Spleen (tissue), 13 donors: ENCODE measurements at places on chromosomes 13 and 19. TPM values are rescaled to one million over a fixed set of nuclear protein-coding genes. Genes with fewer than 3 reads are reported as not detected.
A peak's percentile ranks its signal among the peaks of the same experiment; 100 is the strongest.

DNA sequence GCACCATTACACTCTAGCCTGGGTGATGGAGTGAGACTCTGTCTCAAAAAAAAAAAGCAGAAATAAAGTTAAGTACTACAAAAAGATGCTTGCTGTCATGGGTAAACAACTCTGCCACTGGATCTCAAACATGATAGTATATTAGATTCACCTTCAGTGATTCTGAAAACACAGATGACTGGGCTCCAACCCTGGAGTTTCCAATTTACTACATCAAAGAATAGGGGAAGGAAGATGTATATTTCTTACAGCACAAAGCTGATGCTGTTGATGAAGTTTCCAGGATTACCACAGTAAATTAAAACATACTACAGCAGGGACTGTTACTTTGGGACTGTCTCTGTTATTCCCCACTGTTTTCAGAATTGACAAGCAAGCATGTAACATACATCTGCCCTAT, 5.2 kb downstream of the ZNF561 start:
- H3K36me3 ChIP-seq, result peaks cover 36% of the 10 kb centered on the region
- H3K27me3 ChIP-seq, result no peaks in the 10 kb centered on the region
- DNase-seq, result no peak
- H3K4me1 ChIP-seq, result peaks cover 12% of the 10 kb centered on the region

GRCh38 chr13:23578411-23579071, 8.3 kb downstream of the TNFRSF19 start:
- peaks cover 6% of the 10 kb centered on the region for H3K27me3 ChIP-seq
- no peaks in the 10 kb centered on the region for H3K36me3 ChIP-seq
- H3K4me1 ChIP-seq, result peaks cover 13% of the 10 kb centered on the region
- H3K27ac ChIP-seq, result peak overlapping the region; percentile 80

DNA sequence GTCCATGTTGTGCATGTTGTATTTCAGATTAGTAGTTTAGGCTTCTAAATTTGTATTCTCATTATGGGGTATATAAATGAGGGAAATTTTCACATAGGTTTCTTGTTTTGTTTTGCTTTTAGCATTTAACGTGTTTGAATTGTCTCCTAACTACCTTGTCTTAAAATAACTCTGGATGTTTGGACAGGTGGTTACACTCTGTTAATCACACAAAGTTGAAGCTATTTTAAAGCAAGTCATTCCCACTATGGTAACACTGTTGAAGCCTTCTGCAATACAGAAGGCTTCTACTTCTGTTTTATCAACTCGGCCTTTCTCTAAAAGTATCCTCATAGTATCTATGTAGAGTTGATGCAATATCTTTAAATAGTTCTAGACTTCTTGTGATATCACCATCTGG, 245.3 kb upstream of the HTR2A start:
- H3K27ac ChIP-seq, result no peak overlapping the region
- no peak for DNase-seq
- H3K27me3 ChIP-seq, result no peaks in the 10 kb centered on the region
- H3K4me1 ChIP-seq, result no peaks in the 10 kb centered on the region
- no peaks in the 10 kb centered on the region for H3K36me3 ChIP-seq
- H3K4me3 ChIP-seq, result no peak overlapping the region

GRCh38 chr19:45471931-45472562, 4.3 kb downstream of the FOSB start:
- H3K27me3 ChIP-seq, result peaks cover 29% of the 10 kb centered on the region
- no peak overlapping the region for H3K27ac ChIP-seq
- no peaks in the 10 kb centered on the region for H3K36me3 ChIP-seq
- peaks cover 49% of the 10 kb centered on the region for H3K4me1 ChIP-seq

DNA sequence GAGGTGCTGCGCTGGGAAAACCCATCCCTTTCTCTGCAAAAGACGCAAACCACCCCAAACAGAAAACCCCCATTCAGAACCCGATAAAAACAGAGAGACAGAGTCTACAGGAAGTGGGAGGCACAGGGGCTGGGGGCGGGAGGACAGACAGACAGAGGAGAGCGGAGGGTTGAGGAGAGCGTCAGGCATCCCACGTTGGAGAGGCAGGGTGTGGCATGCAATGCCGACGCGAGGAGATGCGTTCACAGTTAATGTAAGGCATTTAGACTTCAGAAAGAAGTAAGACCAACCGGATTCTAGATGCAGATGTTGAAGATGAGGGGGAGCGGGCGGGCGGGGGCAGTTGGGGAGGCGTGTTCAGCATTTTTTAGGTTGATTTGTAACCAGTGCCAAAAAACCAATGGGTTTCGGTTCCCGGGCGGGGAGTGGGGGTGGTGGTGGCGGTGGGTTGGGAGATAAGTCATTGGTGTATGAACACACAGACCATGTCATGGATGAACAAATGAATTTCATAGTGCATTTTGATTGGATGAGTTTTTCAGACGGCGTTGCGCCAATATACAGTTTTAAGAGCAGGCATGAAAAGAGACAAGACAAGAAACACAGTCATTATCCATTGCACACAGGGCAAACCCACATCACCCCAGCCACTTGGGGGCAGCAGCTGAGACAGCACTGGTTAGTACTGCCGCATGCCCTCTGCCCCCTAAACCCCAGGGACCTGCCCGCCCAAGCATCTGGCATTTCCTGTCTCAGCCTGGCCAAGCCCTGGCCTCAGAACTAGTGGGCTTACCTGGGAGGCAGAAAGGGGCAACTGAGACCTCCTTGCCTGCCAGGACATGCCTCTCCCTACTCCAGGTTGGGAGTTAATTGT, 91.3 kb downstream of the IER2 start:
- no peak overlapping the region for H3K27ac ChIP-seq
- no peaks in the 10 kb centered on the region for H3K27me3 ChIP-seq
- no peaks in the 10 kb centered on the region for H3K4me1 ChIP-seq
- H3K4me3 ChIP-seq, result no peak overlapping the region

GRCh38 chr13:59330764-59331163, 833.0 kb downstream of the DIAPH3 start:
- H3K4me3 ChIP-seq, result no peak overlapping the region
- no peaks in the 10 kb centered on the region for H3K4me1 ChIP-seq
- H3K36me3 ChIP-seq, result no peaks in the 10 kb centered on the region
- H3K27me3 ChIP-seq, result no peaks in the 10 kb centered on the region
- no peak for DNase-seq
- H3K27ac ChIP-seq, result no peak overlapping the region

The KCNJ14 gene
- polyA plus RNA-seq, result 0.38 TPM

DNA sequence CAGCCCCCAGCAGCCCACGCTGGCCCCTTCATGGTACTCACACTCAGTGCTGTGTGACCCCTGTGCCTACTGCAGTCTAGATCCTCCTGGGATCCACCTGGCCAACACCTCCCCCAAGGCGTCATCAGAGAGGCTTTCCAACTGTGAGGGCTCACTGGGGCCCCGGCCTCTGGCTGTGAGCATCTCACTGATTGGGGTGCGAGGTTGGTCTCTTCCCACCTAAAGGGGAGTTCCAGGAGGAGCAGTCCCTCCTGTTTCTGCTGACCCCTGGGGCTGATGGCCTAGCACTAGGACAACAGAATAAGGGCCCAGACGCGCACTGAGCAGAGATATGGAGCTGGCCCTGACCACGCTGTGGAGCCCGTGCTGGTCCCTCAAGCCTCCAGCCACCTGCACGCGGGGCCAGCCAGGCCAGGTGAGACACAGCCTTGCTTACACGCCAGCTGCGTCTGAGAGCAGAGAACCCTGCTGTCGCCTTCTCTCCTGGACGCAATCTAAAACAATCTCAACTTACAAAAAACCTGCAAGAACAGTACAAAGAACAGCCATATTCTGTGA, 32.2 kb downstream of the ELL start:
- no peaks in the 10 kb centered on the region for H3K36me3 ChIP-seq
- H3K4me3 ChIP-seq, result no peak overlapping the region
- no peak overlapping the region for H3K27ac ChIP-seq
- H3K4me1 ChIP-seq, result peaks cover 86% of the 10 kb centered on the region

DNA sequence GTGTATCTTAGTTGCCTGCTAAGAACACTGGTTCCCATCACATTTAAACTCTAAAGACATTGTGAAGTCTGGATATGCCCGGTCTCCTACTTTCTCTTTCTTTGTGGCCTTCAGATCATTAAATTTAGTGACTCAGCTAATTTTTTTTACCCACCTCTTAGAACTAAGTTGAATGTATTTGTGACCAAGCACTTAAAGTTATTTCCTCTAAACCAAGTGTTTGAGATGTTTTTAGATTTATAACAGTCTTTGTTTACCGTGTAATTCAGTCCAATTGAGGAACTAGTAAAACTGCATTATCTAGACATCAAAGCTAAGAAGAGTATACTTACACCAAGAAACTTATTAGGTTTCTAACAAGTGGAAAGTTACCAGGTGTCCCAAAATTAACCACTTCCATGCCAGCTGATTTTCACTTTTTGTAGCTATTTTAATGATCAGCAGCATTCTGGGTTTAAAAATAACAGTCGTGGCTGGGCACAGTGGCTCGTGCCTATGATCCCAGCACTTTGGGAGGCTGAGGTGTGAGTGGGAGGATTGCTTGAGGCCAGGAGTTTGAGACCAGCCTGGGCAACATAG, 53.1 kb downstream of the ARHGAP35 start:
- H3K4me3 ChIP-seq, result no peak overlapping the region
- no peak for DNase-seq
- no peaks in the 10 kb centered on the region for H3K27me3 ChIP-seq
- peak overlapping the region; percentile 33 for H3K27ac ChIP-seq
- peaks cover 7% of the 10 kb centered on the region for H3K36me3 ChIP-seq
- H3K4me1 ChIP-seq, result peaks cover 90% of the 10 kb centered on the region

- H3K4me3 ChIP-seq, result no peak overlapping the region
- no peaks in the 10 kb centered on the region for H3K27me3 ChIP-seq
- H3K4me1 ChIP-seq, result no peaks in the 10 kb centered on the region
- H3K27ac ChIP-seq, result no peak overlapping the region
Measured at GRCh38 chr19:34391813-34392212, 12.4 kb upstream of the PDCD2L start.

GRCh38 chr13:89916551-89916950, 1430.9 kb upstream of the MIR17HG start:
- H3K36me3 ChIP-seq, result no peaks in the 10 kb centered on the region
- DNase-seq, result no peak
- H3K4me3 ChIP-seq, result no peak overlapping the region
- no peaks in the 10 kb centered on the region for H3K4me1 ChIP-seq
- H3K27ac ChIP-seq, result no peak overlapping the region
- no peaks in the 10 kb centered on the region for H3K27me3 ChIP-seq

The UQCR11 gene
- 145 TPM for polyA plus RNA-seq

The SYNGR4 gene
- not detected for polyA plus RNA-seq

The OR7D2 gene
- polyA plus RNA-seq, result not detected

DNA sequence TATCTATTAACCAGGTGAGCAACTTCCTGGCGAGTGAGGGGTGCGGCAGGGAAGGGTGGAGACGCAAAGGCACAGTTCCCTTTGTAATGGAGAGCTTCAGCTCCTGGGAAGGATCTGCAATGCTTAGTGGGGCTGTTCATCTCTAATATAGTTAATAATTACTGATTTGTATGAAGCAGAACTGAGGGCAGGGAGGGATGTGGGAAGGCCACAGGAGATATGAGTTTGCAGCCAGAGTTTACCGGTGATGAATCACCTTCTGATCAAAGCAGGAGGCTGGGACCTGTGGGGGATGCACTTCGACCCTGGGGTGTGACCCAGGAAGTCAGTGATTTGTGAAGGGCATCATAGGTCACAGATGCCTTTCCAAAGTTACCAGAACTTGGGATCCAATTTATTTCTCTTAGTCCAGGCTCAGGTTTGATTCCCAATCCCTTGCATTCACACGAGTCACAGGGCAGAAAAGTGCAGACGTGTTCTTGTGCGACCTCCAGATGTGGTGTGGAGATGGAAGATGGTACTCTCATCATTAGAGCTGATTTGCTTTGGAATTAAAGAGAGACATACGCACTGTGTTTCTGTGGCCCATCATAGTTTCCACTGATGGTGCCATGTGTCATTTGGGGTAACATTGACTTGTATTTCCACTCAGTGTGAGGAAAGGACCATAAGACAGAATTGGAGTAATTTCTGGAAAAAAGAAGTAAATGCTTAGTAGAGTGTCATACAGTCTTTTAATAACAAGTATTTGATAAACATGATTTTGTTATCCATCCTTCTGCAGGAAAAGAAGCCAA, 55.0 kb downstream of the LRCH1 start:
- no peak overlapping the region for H3K27ac ChIP-seq
- no peak for DNase-seq
- H3K4me3 ChIP-seq, result no peak overlapping the region
- H3K27me3 ChIP-seq, result no peaks in the 10 kb centered on the region
- H3K4me1 ChIP-seq, result peaks cover 29% of the 10 kb centered on the region

DNA sequence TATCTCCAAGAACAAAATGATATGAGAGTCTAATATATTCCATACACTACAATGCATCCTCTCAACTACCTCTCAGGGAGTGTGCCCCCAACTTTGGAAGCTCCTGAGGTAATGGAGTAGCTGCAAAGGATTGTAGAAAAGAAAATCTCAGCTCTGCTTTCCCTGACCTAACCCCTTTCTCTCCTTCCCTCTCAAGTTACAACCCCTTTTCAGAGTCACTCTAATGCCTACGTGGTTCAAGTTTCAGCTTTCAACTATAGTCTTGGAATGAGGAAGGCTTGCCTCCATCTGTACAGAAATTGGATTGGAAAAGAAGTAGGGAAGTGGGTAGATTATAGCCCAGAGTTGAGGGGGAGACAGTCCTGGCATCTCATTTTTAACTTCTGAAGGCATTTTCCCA, 256.0 kb downstream of the PCDH9 start:
- no peaks in the 10 kb centered on the region for H3K4me1 ChIP-seq
- DNase-seq, result no peak
- H3K27ac ChIP-seq, result no peak overlapping the region
- H3K4me3 ChIP-seq, result no peak overlapping the region
- no peaks in the 10 kb centered on the region for H3K27me3 ChIP-seq

- no peaks in the 10 kb centered on the region for H3K27me3 ChIP-seq
- DNase-seq, result no peak
Measured at GRCh38 chr13:38376546-38376945, 26.9 kb downstream of the UFM1 start.

DNA sequence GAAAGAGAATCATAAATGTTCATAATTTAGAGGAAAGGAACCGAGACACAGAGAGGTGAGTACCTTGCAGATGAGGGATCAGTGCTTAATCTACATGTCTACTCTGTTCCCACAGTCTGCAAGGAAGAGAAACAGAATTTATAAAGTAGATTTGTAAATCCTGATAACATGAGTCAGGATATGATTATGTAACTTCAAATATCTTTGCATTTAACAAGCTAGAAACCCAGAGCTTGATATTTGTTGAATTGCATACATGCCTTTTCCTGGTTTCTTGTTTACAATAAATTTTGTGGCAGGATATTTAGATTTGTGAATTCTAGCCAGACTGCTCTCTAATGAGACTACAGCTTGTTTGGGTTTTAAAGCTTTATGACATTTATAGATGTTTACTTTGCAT, 219.2 kb downstream of the ENOX1 start:
- no peak overlapping the region for H3K4me3 ChIP-seq
- DNase-seq, result no peak
- H3K4me1 ChIP-seq, result no peaks in the 10 kb centered on the region
- no peak overlapping the region for H3K27ac ChIP-seq

GRCh38 chr13:22486490-22486889, 694.3 kb upstream of the SGCG start:
- DNase-seq, result no peak
- H3K27ac ChIP-seq, result no peak overlapping the region
- H3K27me3 ChIP-seq, result no peaks in the 10 kb centered on the region
- no peaks in the 10 kb centered on the region for H3K36me3 ChIP-seq

The SPC24 gene
- polyA plus RNA-seq, result 3.9 TPM
